ENCODE measurements at places on chromosomes 6 and 20.

GRCh38 chr6:13428583-13429405, 58.6 kb downstream of the GFOD1 start:
- DNase-seq: no peak

DNA sequence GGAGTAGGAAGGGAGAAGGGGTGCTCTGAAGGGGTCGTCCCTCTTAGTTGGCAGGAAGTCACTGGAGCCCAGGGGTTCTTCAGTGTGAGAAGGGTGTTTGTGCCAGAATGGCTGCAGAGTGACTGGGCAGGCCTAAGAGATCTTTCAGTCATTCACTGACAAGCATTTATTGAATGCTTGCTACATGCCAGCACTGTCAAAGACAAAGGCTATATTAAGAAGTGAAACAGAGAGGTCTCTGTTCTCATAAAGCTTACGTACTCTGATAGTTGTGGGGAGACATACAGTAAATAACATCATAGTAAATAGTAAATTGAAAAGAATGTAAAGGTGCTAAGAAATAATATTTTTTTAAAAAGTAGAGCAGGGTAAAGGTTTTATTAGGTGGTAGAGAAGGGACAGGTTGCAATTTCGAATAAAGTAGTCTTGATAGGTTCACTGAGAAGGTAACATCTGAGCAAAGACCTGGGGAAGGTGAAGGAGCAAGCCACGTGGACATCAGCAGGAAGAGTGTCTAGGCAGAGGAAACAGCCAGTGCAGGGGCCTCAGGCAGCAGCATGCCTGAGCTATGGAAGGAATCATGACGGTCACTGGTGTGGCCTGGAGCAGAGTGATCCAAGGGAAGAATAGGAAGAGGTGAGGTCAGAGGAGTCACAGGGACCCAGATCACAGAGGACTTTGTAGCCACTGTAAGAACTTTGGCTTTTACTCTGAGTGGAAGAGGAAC, 36.3 kb upstream of the RNF8 start:
- DNase-seq: no peak

GRCh38 chr6:82980086-82980485, 85.6 kb downstream of the UBE3D start:
- DNase-seq: no peak

GRCh38 chr20:31869942-31870725, at the start of the genes DUSP15 and TTLL9:
Gene DUSP15 (minus strand): TSS chr20:31870527. CDS start chr20:31870337, 190 bp downstream.
Gene TTLL9 (plus strand): TSS chr20:31870634. CDS start chr20:31871127, 493 bp downstream.
- no peak for DNase-seq

GRCh38 chr6:30847421-30847970, 36.8 kb upstream of the DDR1 start:
- no peak for DNase-seq

GRCh38 chr6:46103441-46104115, 26.2 kb upstream of the ENPP4 start:
- DNase-seq: no peak

DNA sequence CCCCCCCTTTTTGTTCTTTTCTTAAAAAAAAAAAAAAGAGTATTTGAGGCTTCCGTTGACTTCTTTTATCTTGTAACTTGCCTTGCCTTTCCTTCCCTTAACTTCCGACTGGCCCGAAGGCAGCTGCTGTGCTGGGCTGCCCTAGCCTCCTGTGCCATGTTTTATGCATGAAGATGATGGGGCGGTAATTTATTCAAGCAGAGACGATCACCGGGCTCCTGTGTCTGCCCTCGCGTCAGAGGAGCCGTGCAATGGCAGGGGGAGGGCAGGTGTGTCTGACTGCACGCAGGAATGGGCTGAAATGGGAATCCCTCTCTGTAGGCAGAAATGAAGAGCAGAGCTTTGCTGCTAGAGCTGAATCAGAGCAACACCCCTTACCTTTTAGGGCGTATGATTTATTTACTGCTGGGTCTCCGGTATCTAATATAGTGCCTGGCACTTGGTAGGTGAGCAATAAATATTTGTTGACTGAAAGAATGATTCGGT, 106.3 kb upstream of the RIPOR2 start:
- peak; percentile 49 for DNase-seq

DNA sequence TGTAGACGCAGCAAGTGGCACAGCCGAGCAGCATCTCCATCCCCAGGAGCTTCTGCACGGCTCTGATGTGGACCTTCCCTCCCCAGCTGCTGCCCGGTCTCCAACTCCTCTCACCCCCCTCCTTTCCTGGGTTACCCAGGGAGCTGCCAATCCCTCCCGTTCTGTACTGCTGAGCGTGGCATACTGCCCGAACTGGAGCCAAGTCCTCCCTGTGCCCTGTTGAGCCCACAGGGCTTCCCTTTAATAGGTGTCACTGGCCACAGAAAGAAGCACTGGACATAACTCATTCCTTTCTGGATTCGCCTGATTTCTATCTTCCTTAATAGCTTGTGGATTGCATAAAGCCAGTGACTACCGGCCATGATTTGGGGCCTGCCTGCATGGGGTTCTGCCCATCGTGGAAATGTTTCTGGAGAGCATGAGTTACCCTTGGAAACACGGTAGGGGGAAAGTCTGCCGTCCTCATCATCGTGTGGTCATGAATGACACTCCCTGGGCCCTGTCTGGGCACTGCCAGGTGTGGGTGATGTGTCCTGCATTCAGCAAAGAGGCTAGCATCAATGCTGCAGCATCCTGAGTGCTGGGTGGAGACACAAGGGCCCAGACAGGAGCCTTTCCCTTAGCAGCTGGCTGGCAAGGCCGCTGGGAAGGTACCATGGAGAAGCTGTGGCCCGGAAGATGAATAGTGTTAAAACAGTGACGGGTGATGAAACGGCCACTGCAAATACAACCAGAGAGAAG, 189.7 kb downstream of the SYNDIG1 start:
- no peak for DNase-seq

All from effector memory CD4-positive, alpha-beta T cell (primary cell).